ENCODE measurements at places on chromosomes 6 and 20.

DNA sequence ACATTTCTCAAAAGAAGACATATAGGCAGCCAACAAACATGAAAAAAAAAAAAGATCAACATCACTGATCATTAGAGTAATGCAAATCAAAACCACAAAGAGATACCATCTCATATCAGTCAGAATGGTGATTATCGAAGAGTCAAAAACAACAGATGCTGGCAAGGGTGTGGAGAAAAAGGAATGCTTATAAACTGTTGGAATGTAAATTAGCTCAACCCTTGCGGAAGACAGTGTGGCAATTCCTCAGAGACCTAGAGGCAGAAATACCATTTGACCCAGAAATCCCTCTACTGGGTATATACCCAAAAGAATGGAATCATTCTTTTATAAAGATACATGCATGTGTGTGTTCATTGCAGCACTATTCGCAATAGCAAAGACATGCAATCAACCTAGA lies 303.8 kb upstream of the THEMIS start:
- no peak for DNase-seq

GRCh38 chr6:40492187-40492586 lies 95.0 kb downstream of the LRFN2 start:
- DNase-seq = no peak

- no peak for DNase-seq
Observed at GRCh38 chr6:12627053-12627452, 89.5 kb upstream of the PHACTR1 start.

DNA sequence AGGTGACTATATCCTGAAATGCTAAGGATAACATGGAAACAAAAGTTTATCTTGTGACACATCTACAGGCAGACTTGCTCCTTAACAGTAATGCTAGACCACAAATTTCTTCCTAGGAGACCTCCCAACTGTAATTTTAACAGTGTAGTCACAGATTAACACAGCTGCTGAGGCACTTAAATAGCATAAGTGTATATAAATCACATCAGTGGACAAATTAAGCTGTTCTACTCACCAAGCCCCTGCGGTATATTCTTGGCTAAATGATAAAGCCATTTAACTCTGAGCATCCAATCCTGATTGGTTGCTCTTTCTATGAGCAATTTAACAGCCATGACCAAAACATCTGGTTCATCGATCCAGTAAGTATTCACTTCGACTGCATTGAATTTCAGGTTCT lies 73.3 kb upstream of the LYRM2 start:
- DNase-seq = no peak

DNA sequence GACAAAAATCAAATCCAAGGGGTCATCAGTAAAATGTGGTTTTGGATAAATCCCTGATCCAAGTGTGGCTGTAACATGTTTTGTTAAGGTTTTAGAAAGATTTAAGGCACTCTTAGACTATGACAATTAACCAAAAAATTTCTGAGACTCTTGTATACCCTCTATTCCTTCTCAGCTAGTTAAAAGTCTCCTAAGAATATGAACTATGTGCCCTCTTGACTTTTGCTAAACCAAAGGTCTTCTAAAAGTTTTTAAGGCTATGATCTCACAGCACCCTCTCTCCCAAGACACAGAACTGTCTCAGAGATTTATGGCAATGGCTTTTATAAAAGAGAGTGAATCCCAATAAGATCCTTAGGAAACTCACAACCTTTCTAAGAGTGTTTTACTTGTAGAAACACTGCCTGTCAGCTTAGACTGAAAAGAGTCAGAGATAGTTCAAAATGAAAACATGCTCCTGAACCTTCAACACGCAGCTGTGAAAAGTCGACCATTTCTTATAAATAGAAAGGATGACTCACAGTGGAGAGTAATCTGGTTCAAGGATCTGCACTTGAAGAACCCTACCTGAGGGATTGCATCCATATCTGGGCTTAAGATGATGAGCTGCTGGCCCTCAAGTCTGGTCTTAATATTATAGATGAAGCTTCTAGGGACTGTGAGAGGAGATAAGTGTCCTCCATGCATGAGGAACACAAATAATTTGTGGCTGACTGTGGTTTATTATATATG lies 388.4 kb upstream of the GJE1 start:
- DNase-seq = no peak

Data from 8988T (cell line).